ENCODE measurements at places on chromosomes 6 and 20. TPM values are rescaled to one million over a fixed set of nuclear protein-coding genes. Genes with fewer than 3 reads are reported as not detected.

GRCh38 chr20:46544576-46544975 lies 5.9 kb downstream of the OCSTAMP start:
- DNase-seq, result no peak

DNA sequence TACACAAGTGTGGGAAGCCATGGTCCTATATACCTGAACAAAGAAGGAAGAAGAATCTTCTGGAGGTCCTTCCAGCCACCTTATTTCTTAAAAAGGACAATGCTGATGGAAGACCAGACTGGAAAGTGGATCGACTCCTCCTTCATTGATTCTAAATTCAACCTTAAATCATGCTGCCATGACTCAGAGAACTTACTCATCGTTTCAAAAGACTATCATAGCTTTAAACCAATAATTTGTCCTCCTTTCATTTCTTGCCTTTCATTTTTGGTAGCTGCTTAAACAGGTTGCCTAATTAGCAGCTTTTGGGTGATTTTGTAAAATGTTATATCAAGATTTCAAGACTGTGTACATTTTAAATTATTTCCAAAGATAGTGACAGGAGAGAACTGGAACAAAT lies 60.8 kb downstream of the RTN4IP1 start:
- DNase-seq, result no peak

GRCh38 chr6:150599199-150600009 lies at the start of gene PLEKHG1:
Gene PLEKHG1 (plus strand): TSS chr6:150599885. CDS start chr6:150733682, 133,797 bp downstream.
- no peak for DNase-seq

CRISP2 gene
- total RNA-seq, result not detected

- DNase-seq, result no peak
These were observed 44.8 kb downstream of the MRAP2 start for GRCh38 chr6:84078335-84078734.

ASCC3 gene
- total RNA-seq, result 44.8 TPM

TREM2 gene
- 6.8 TPM for total RNA-seq

HLA-E gene
- 684 TPM for total RNA-seq

GRCh38 chr20:20903773-20904500 lies 191.5 kb upstream of the RALGAPA2 start:
- no peak for DNase-seq

THBS2 gene
- total RNA-seq, result 111 TPM

PDE10A gene
- 15.9 TPM for total RNA-seq

PRR3 gene
- 5.0 TPM for total RNA-seq

GRCh38 chr6:154482858-154483257 lies 27.6 kb downstream of the CNKSR3 start:
- no peak for DNase-seq

DNA sequence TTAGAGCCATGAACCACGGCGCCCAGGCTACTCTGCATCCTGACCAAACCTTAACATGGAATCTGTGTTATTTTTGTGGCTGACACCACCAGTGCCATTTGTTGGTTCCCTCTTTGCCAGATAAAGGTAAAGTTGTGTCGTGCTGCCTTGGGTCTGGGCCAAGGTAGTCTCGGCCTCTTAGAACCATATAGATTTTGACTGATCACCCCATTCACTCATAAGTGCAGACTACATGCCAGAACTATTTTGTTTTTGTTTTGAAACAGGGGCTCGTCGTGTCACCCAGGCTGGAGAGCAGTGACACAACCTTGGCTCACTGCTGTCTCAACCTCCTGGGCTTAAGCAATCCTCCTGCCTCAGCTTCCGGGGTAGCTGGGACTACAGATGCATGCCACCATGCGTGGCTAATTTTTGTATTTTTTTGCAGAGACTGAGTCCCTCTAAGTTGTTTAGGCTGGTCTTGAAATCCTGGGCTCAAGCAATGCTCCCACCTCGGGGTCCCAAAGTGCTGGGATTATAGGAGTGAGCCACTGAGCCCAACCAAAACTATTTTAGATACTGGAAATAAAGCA lies 19.2 kb upstream of the RIPOR3 start:
- DNase-seq, result no peak

DNA sequence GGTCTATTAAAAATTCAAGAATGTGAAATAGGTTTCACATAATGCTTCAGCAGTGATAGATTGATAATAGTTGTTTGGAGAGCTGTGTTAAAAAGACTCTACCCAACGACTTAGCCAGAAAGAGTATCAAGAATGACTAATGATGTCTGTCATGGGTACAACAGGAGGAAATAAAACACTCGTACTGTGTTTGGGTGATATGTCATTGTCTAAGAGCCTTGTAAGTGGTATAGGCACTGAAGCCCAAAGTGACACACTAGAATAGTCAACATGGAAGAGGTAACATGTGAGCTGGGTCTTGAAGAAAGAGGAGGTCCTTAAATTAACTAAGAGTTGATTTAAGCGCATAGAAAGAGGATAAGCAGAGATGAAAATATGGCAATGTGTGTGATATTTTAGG lies 471.8 kb upstream of the MAN1A1 start:
- DNase-seq, result no peak

ZC3H12D gene
- 2.0 TPM for total RNA-seq

- DNase-seq, result no peak
These were observed 39.6 kb downstream of the ADAT2 start for GRCh38 chr6:143410859-143411270.

DNA sequence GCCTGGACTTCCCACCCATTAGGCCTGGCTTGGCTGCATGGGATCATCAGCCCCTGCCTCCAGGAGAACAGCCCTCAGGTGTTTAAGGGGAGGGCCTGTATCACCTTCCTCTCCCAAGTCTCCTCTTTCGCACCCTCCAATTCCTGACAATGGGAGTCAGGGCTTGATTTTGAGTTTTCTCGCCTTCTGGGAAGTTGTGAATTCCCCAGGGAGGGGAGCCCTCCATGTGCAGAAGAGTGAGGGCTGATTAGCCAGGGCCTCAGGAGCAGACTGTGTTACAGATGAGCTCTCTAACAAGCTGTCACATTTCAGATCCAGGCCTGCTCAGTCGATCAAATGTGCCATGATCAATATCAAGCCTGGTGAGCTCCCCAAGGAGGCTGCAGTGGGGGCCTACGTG lies 42.4 kb downstream of the CNBD2 start:
- DNase-seq, result no peak

NKX2-2 gene
- not detected for total RNA-seq

- DNase-seq, result no peak
These were observed 54.2 kb downstream of the HFE start for GRCh38 chr6:26141378-26141904.

DNA sequence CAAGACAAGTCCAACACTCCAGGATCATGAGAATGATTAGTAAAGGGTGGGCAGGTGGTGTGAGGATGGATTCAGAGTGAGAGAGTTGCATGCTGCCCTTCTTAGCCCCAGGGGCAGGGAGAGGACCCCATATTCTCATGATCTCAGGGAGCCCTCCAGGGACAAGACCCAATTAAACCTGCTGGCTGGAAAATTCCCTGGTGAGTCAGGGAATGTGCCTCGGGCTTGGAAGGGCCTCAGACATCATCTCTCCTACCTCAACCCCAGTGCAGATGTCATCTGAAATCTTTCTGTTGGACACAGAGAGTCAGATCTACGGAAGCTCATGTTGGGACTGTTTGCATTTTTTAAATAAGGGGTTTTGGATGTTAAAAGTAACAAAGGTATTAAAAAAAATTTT lies 9.2 kb upstream of the SIRPD start:
- DNase-seq, result no peak

TBC1D22B gene
- total RNA-seq, result 8.0 TPM

MYCT1 gene
- total RNA-seq, result 8.4 TPM

GRCh38 chr20:63503524-63503923 lies 4.6 kb upstream of the EEF1A2 start:
- DNase-seq, result no peak

ADA gene
- total RNA-seq, result 11.5 TPM

- DNase-seq, result no peak
These were observed 341 bp upstream of the MCM9 start for GRCh38 chr6:118935331-118935668.

DNA sequence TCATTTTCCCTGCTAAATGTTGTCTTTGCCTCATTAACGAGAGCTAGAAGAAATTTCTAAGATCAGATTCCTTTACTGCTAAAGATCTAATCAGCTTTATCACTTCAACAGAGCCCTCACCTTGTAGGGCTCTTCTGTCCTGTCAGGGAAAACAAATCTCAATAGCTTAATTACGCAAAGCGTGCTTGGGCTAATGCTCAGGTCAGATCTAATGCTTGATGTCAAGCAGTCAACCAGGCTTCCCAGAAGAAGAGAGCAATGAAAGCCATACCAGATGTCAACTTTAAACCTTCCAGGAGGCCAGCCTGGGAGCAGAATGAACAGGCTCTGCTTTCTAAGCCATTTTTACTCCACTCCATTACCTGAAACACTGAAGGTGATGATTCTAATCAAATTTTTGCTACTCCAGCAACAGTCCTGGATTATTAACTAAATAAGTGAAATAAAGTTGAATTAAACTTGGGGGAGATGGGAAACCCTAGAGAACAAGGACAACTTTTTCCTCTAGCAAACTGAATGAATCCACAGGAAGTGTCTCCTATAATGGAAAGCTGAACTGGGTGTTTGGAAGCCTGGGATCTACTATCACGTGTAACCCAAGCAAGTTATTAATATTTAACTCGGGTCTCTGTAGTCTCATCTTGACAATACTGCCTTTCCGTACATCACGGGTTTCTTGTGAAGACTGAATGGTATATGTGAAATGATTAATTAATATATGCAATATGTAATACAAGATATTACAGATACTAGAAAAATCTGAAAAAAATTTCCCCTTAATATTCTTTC lies 273.7 kb downstream of the PTPRK start:
- no peak for DNase-seq

NOTCH4 gene
- total RNA-seq, result 56.0 TPM

GJA10 gene
- not detected for total RNA-seq

LINC00237 gene
- not detected for total RNA-seq

FAM217B gene
- total RNA-seq, result 6.5 TPM

All from omental fat pad (tissue), 4 donors.